ENCODE measurements at places on chromosomes 2 and 18.

GRCh38 chr2:150028322-150028721 is 440.7 kb upstream of the MMADHC start:
- DNase-seq, result no peak

DNA sequence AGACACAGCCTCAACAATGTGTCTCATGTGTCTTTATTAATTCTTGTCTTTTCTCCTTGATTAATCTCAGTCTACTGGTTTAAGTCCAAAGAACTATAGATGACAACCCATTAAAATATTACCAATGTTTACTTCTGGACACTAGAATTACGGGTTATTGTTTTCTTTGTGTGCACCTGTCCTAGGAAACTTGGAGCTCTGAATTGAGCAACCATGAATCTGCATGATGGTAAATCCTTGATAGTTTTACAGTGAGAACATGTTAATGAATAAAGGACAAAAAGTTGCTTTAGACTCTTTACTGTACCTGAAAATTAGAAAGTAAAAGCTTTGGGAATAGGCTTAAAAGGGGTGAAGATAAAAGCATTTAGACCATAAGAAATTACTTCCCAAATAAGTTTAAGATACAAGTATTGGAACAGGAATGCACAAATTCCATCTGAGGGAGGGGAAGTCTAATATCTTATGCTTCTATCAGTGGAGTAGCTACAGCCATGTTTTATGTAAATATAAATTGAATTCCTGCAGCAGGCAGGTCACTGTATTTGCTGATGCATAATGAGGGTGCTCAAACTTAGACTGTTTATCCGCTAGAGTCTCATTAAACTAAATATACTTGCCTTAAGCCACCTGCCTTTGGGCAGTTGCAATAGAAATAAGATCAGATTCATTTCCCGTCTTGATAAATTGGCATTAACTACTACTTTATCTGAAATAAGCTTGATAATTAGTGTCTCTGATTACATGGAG is 603.7 kb upstream of the GCFC2 start:
- no peak for DNase-seq

- no peak for DNase-seq
Observed at GRCh38 chr2:225667445-225667844, 267.9 kb downstream of the NYAP2 start.

DNA sequence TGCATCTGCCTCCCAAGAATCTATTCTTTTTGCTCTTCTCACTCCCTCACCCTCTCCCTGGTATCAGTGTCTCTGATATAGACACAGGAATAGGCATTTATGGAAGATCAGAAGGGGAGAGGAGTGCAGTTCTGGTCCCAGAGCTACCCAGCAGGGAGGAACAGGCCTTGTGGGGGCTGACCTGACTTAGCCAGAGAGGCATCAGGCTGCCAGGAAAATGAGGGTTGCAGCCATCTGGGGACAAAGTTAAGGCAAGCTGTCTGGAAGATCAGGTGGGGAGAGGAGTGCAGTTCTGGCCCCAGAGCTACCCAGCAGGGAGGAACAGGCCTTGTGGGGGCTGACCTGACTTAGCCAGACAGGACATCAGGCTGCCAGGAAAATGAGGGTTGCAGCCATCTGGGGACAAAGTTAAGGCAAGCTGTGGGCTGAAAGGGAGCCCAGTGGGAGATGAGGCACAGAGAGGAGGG is 69.9 kb upstream of the HK2 start:
- DNase-seq, result no peak

DNA sequence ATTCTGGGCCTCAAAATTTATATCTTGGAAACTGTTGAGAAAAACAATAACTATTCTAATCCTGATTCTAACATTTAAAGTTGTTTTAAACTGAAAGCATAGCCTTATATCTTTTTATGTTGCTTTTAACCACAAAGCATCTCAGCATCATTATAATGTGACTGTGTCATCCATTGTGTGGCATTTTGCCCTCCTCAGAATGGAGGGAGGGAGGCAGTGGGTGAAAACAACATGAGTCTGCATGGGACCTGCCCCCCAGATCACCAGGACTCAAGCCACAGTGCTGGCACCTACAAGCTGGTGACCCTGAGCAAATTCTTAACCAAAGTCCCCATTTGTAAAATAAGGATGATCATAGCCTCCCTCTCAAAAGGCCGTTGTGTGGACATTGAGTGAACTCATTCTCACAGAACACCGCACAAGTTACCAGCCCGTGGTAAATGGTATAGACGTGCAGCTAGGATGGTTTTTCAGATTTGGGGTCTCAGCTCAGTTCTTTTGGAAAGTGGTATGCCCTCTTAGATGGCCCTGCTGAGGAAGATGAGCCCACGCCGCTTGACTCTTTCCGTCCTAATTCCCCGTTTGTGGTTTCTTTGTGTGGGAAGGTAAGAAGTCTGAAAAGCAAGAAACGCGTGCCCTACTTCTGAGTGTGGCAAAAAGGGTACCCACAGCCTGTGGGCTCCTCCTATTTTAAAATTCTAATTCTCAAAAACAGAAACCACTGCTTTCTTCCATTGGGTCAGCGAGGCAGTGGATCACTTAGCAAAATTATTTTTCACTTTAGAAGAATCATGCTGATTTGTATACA is 305.0 kb upstream of the ID2 start:
- DNase-seq, result peak; percentile 42

DNA sequence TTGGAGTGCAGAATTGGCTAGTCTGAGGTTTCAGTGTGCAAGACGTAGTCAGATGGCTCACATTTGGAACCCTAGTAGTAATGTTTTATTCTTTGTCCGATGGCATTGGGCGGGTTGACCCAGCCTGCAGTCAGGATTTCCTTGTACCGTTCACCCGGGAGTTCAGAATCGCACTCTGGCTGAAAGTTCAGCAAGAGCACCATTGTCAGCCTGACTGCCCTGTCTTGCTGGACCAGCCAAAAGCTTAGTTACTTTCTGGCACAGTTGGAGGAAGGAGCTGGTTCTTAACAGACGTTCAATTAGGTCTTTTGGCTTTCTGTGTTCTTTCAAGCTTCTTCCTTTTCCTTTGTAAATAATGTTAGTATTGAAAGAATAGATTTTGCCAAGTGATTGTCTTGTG is 18.6 kb downstream of the RMC1 start:
- no peak for DNase-seq

DNA sequence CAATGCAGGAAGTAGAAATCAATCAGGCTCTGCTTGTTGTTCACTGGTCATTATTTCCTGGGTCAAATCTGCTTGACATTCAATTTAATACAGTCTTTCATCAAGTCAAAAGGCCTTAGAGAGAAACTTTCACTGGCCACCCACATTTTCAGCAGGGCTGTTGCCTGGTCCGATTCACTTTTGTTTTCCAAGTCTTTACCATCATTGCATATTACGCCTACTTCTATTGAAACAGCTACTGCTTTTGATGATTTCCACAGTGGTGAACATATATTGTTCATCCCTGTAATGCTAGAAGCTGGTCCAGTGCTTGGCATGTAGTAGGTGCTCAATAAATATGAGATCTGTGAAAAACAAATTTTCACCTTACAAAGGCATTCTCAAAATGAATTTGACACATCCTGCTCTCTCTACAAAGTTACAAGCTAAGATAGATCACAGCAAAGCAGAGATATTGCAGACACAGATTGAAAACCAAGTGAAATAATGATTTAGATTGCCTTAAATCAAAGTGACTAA is 600.1 kb downstream of the ARHGAP15 start:
- DNase-seq, result no peak

DNA sequence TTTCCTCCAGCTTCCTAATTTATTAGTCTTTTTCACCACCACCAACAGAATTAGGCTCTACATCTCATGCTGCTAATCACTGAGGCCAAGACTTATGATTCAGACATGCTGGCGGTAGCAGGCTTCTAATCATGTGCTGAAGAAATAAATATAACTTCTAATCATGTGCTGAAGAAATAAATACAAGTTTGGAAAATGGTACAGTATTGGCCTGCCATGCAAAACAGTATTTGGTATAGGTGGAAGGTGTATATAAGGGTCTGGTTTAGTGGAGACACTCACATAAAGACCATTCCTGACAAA is 240.7 kb downstream of the TGIF1 start:
- no peak for DNase-seq

GRCh38 chr18:57797209-57797651 is 5.9 kb downstream of the ATP8B1 start:
- DNase-seq, result no peak

GRCh38 chr2:10847008-10847407 is 34.4 kb upstream of the PDIA6 start:
- DNase-seq, result no peak

- no peak for DNase-seq
Observed at GRCh38 chr2:2075875-2076529, 255.1 kb downstream of the MYT1L start.

GRCh38 chr2:29607038-29607420 is 314.4 kb downstream of the ALK start:
- no peak for DNase-seq

GRCh38 chr2:175557810-175558377 is 376.4 kb upstream of the ATP5MC3 start:
- DNase-seq, result no peak

DNA sequence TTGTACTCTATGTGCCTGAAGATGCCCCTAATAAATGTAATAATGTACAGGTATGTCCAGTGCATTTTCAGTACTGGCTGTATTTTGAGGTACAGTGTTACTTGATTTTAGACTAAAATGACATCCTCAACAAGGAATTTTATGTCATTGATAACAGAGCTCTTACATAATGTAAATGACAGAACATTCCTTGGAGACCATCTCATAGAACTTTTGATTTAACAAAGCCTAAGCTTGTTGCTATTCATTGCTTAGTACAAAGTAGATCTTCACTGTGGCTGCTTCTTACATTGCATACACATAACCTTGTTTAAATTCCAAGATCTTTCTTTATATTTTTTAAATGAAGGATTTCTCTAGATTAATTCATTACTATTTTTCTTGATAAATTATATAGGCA is 24.1 kb downstream of the DYNC1I2 start:
- DNase-seq, result no peak

DNA sequence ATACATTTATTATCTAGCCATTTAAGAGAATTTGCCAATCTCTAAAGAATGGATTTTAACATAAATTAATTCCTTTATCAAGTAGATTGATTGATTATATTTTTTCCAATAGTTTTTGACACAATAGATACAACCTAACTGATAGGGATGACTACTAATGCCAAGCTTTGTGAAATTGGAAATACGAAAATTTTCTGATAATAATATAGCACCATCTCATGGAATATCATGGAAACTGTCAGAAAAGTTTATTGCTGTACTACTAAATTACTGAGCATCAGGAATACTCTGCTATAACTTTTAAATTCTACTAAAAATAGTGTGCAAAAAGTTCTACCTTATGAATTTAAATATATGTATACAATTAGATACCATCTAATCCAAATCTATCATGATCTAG is 101.8 kb upstream of the MAP2 start:
- no peak for DNase-seq

GRCh38 chr2:134630504-134631159 is 88.2 kb downstream of the TMEM163 start:
- no peak for DNase-seq

- no peak for DNase-seq
Observed at GRCh38 chr2:186991766-186992417, 142.9 kb upstream of the ZSWIM2 start.

DNA sequence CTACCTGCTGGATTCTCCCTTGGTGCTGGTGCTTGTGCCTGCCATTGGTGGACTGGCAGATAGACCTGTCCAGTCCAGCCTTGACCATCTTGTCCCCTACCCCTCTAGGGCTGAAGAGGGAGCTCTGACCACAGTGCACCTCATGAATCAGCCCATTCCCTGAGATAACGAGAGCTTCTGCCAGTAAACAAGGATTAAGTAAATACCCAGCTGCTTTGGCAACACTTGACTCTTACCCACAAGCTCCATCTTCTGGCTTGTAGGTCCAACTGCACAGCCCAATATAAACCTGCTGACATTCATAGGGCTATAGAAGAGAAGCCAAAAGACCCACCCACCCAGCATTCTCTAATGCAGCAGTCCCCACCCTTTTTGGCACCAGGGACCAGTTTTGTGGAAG is 186.4 kb downstream of the PIK3C3 start:
- no peak for DNase-seq

- DNase-seq, result no peak
Observed at GRCh38 chr2:162063281-162063680, 10.7 kb downstream of the DPP4 start.

- DNase-seq, result no peak
Observed at GRCh38 chr18:79182047-79182713, 113.0 kb downstream of the ATP9B start.

- no peak for DNase-seq
Observed at GRCh38 chr2:109400102-109400501, 213.7 kb downstream of the SEPTIN10 start.

DNA sequence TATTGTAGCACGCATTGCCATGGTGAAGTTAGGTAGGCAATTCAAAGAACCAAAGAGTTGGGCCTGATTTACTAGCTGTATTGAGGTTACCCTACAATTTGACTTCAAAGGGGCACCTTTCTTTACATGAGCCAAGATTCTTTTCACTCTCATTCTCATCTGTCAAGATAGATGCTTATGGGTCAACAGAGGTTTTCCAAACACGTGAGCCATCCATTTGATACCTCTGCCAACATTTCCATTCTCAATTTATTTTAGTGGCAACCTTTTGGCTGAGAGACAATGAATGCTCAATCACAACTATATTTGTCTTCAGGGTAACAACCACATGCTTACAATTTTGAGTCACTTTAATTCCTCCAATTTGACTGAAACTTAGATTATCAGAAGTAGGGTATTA is 370.6 kb upstream of the CDH20 start:
- no peak for DNase-seq

DNA sequence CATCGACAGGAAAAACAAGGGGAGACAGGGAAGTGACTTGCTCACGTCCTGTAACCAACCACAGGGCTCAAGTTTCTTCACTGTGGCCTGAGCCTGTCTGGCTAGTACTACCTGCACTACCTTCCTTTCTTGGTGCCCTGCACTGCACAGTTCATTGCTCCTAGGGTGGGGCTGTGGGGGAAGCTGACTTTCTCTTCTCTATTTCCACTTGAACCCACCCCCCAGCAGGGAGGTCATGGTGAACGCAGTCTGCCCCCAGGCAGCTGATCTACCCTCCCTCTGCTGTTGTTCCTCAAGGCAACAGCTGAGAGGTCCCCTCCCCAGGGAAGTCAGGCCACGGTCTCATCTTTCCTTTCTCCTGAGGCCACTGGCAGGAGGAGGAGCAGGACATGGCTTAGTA is 532.1 kb downstream of the SOX11 start:
- no peak for DNase-seq

- no peak for DNase-seq
Observed at GRCh38 chr18:42640160-42640559, 475.3 kb downstream of the RIT2 start.
